ENCODE measurements at places on chromosomes 7 and 10.

DNA sequence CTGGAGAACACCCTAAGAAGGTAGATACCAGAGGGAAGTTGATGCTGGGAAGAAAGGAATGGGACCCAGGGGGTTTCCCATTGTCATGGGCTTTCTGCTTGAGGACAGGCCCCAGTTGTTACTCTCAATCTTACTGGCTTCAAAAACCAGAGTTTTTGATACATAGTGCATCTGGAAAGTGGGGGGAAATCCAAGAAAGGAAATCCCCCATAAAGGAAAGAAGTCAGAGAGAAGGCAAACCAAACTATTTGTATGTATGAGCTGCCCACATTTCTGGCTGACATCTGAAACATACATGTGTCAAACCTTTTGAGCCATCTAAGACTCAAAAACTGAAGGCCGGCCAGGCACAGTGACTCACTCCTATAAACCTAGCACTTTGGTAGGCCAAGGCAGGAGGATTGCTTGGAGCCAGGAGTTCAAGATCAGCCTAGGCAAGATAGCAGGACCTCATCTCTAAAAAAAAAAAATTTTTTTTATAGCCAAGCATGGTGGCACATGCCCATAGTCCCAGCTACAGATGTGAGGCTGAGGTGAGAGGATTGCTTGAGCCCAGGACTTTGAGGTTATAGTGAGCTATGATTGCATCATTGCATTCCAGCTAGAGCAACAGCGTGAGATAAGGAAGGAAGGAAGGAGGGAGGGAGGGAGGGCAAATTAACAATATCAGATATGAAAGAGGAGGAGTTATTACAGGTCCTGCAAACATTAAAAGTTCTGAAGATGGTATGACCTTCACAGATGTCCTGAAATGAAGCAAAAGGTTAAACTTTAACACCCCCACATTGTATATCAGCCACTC lies 6.7 kb upstream of the COA1 start:
- no peak for DNase-seq

DNA sequence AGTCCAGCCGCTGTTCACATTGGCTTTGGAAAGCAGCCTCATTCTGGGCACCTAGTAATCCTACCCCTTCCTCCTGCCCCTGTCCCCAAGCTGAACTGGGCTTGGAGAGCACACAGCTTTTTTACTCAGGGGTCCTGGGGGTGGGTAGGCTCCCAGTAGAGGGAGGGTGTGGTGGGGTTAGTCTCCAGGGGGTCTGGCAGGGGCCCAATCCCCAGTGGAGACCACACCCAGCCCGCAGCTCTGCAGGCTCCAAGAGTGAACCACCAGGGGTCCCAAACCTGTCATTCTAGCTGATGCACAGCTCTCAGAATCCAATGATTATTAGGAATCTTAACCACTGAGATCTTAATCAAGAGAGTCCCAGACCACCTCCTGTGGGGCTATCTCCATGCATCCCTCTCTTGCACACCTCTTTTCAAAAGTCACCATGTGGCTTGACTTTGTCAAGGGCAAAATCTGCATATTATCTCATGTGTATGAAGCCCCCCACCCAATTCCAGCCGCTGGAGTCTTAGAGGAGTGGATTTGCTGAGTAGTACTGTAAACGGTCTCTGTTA lies 2.7 kb downstream of the HOXA11 start:
- DNase-seq = no peak

GRCh38 chr7:66082083-66082482 lies 6.5 kb downstream of the ASL start:
- DNase-seq = no peak

GRCh38 chr7:86950360-86950759 lies 109.1 kb downstream of the ELAPOR2 start:
- DNase-seq = no peak

DNA sequence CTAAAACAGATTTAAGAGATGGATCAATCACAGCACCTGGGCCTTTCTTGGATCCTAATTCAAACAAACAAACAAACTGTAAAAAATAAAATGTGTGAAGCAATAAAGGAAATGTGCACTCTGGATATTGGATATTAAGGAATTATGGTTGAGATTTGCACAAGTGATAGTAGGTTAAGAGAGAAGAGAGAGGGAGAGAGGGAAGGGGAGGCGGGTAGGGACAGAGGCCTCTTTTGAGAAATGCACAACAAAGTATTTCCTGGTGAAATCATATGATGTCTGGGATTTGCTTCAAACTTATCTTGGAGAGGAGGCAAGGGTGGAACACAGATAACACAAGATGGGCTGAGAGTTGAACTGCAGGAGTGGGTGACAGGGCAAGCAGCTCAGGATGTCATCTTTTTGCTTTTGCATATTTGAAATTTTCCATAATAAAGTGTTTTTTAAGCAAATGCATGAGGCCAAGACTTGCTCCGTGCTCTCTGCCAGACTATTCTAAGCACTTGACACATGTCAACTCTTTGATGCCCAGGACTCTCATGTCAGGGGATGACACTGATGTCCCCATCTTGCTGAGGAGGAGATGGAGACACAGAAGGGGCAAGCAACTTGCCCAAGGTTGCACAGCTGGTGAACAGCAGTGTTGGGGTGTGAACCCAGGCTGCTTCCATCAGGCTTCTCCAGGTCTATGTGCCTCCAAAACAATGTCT lies 9.1 kb upstream of the AEBP1 start:
- DNase-seq = no peak

- DNase-seq = no peak
Measured at GRCh38 chr10:112801004-112801403, 149.0 kb upstream of the TCF7L2 start.

- no peak for DNase-seq
Measured at GRCh38 chr10:4109469-4109868, 324.5 kb upstream of the KLF6 start.

- DNase-seq = no peak
Measured at GRCh38 chr10:116742367-116743265, at the start of gene HSPA12A. Gene HSPA12A (minus strand): TSS chr10:116742566. CDS start chr10:116742469, 97 bp downstream.

DNA sequence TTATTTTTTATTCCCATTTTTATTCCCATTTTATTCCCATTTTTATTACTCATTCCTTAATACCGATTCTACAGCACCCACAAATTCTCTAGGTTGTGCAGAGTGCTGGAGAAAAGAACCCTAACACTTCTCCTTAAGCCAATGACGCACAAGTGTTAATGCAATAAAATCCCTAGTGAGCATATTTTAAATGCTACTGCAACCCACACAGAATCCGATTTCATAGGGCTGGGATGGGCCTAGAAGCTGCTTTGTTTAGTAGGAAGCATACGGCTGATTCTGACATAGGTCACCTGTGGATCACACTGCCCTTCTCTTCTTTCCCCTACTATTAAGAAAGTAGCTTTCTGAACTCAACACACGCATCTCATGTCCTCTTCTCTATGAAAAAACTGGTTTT lies 45.1 kb upstream of the CABCOCO1 start:
- no peak for DNase-seq

- no peak for DNase-seq
Measured at GRCh38 chr7:144736880-144737493, 98.9 kb downstream of the TPK1 start.

- no peak for DNase-seq
Measured at GRCh38 chr10:86188326-86188725, 178.3 kb downstream of the GRID1 start.

- DNase-seq = no peak
Measured at GRCh38 chr7:46680147-46680546, 759.1 kb upstream of the IGFBP3 start.

- no peak for DNase-seq
Measured at GRCh38 chr7:138916731-138917130, 64.5 kb downstream of the KIAA1549 start.

- no peak for DNase-seq
Measured at GRCh38 chr7:5634107-5634950, 147.1 kb downstream of the RNF216 start.

GRCh38 chr10:104288355-104288754 lies 19.4 kb downstream of the GSTO2 start:
- no peak for DNase-seq

- DNase-seq = no peak
Measured at GRCh38 chr7:153090209-153090608, 330.7 kb downstream of the ACTR3B start.

GRCh38 chr7:43314379-43315158 lies 202.1 kb downstream of the HECW1 start:
- DNase-seq = no peak

DNA sequence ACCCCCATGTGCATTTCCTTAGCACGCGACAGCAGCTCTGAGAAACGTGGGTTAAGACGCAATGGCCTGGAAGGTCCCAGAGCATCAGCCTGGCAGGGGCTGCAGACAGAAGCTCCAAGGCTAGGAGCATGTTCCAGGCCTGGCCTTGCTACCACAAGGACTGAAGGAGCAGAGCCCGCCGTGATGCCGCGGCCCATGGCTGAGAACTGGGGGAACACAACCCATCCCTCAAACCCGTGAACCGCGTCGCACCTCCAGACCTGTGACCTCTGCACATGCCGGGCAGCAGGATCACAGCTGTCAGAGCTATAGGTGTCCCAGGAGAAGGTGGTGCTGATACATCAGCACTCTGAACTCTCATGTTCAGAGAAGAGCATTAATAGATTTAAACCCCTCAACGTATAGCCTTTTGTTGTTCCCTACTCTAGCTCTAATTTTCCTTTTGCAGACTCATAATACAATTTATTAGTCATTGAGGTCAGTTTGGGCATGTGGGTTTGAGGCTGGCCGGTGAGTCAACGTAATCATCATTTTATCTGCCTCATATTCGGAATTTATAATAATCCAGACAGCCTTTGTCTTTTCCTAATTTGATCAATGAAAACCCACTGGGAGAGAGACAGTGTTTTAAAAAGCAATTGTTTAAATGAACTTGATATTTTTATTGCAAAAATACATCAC lies 222.5 kb upstream of the TCERG1L start:
- DNase-seq = no peak

GRCh38 chr10:14670551-14671240 lies 104.0 kb downstream of the FAM107B start:
- DNase-seq = no peak

DNA sequence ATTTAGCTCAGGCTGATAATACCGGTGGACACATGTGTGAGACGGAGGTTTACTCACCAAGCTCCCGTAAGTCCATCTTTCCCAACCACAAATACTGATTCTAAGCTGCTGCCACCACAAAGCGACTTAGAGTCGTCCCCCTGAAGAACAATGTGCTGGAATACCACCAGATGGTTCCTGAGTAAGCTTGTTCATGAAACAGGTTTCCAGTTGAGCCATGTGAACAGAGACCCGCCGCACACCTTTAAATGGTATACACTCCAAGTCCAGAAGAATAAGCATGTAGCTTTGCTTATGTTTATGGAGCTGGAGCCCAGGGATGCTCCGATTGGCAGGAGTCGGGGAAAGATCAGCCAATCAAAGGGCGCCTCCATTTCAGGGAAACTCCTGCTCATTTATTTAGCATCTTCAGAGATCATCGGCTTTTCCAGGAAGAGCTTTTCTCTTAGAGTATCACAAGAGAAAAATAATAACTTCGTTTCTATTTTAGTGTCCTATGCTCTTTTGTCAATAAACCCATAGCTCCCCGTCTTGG lies 261.6 kb upstream of the AOAH start:
- no peak for DNase-seq

DNA sequence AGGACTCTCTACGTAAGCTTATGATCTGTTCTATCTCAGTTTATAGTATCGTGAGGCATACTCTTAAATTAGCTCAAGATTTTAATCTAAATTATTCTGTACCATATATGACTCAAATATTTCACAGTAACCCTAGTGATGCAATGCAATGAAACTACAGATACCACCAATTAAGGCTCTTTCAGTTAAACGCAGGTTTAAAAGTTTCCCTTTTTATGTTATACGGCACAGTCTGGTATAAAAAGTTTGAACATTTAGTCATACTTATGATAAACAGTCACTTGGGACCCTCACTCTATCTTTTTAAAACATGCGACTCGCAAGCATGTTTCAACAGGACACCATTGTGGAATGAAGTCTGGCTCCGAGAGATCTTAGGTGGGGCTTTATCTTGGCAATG lies 107.2 kb downstream of the CDK6 start:
- DNase-seq = no peak

- no peak for DNase-seq
Measured at GRCh38 chr10:3588346-3588745, 196.7 kb downstream of the KLF6 start.

DNA sequence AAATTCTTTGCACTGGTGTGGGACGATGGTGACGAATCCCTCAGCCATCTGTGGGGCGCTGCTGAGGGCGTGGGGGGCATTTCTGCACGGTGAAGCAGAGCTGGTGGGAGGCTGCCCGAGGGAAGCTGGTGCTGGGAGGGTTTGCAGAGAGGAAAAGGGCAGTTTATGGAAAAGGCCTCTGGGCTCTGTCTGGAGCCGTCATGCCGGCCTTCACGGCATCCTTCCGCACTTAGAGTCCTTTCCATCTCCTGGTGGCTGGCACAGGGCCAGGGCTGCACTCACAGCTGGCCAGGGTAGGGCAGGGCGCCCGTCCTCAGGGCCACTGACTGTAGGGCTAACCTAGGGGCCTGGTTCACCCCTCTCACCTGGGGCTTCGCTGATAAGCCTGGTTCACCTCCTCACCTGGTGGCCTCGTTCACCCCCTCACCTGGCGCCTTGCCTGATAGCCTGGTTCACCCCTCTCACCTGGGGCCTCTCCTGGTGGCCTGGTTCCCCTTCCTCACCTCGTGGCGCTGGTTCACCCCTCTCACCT lies 598 bp upstream of the AMZ1 start:
- DNase-seq = no peak

DNA sequence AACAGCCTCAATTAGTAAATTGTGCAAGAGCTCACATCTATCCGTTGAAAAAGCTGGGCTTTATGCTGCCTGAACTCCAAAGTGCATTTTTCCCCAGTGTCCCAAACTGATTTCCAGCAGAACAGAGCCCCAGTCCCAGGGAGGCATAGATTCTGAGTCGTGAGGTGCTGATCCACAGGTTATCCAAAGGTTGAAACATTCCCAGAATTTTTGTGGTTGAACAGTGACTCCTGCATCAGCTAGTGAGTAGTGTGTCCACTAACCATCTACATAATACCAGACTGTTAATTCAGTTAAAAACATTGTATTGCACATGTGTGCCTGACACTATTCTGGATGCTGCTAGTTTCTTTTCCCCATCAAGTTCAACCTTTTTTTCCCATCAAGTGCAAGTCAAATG lies 761.5 kb downstream of the GATA3 start:
- DNase-seq = no peak

- no peak for DNase-seq
Measured at GRCh38 chr10:3623746-3624145, 161.3 kb downstream of the KLF6 start.

- no peak for DNase-seq
Measured at GRCh38 chr10:77377034-77377433, 260.6 kb downstream of the KCNMA1 start.

- no peak for DNase-seq
Measured at GRCh38 chr7:2420216-2420933, 17.0 kb downstream of the CHST12 start.

DNA sequence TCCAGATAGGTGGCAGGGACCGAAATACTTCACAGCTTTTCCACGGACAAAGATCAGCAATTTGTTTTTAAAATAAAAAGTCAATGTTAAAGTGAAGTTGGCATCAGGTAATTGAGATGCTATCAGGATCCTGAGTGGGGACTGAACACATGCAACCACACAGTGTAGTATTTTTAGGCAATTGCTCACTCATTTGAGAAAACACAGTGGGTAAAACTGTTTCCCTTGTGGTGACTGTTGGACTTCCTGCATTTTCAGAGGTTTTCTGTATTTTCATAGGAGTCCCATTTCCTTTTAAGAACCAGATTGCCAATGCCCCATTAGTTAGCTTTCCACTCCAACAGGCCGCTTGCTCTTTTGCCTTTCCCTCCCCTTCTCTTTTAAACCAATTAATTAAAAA lies 159.5 kb upstream of the ZNF32 start:
- DNase-seq = no peak

GRCh38 chr7:132407764-132408163 lies 168.5 kb downstream of the PLXNA4 start:
- DNase-seq = no peak

GRCh38 chr10:20963056-20963455 lies 65.9 kb upstream of the NEBL start:
- no peak for DNase-seq
